ENCODE measurements at places on chromosomes 3 and 15.
A peak's percentile ranks its signal among the peaks of the same experiment; 100 is the strongest.

DNA sequence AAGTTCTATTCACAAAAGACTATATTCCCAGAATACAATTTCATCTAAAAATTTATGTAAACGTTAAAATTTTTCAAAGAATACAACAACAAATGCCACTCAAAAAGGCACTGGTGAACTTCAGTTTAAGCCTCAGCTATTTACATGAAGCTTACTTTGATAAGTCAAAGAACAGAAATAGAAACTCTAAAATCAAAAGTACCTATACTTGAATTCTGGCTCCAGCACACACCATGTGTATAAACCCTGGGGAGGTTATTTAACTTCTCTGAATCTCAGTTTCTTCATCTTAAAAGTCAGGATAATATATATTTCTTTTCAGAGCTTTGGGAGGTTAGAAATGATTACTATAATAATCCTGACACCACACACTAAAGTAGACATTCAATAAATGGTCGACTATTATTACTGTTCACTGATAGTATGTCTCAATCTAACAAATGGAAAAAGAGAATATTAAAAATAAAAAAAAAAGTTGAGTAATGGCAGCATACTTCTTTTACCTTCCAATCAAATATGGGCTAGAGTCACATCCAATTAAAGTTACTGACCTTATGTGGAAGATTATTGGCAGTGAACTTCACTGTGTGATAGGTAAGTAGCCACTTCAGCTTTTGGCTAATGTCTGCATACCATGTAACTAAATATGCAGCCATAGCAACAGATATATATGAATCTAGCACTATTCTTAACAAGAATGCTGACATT is 248.4 kb downstream of the ISL2 start:
- no peak for DNase-seq

GRCh38 chr3:16437640-16438039 is 75.9 kb downstream of the RFTN1 start:
- DNase-seq = no peak

DNA sequence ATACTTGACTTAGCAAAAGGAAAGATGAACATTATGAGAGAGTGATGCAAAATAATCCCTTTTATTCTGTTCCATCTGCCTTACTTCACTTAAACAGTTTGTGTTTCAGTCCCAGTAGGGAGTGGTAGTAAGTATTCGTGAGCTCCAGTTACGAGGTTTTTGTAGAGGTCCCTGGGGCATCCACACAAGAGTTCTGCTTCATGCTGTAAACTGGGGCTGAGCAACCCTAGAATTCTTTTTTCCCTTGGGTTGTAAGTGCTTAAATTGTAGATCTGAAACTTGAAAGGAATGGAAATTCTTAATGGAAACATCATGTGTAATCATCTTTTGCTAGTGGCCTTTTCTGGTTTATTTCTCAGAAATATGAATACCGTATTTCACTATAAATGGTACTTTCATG is 79.5 kb downstream of the SEMA6D start:
- DNase-seq = peak; percentile 16

- no peak for DNase-seq
Measured at GRCh38 chr15:58430224-58430787, 1.5 kb upstream of the LIPC start.

- no peak for DNase-seq
Measured at GRCh38 chr15:85578941-85579701, 198.7 kb downstream of the AKAP13 start.

GRCh38 chr15:98537516-98538060 is 110.8 kb upstream of the IGF1R start:
- DNase-seq = no peak

DNA sequence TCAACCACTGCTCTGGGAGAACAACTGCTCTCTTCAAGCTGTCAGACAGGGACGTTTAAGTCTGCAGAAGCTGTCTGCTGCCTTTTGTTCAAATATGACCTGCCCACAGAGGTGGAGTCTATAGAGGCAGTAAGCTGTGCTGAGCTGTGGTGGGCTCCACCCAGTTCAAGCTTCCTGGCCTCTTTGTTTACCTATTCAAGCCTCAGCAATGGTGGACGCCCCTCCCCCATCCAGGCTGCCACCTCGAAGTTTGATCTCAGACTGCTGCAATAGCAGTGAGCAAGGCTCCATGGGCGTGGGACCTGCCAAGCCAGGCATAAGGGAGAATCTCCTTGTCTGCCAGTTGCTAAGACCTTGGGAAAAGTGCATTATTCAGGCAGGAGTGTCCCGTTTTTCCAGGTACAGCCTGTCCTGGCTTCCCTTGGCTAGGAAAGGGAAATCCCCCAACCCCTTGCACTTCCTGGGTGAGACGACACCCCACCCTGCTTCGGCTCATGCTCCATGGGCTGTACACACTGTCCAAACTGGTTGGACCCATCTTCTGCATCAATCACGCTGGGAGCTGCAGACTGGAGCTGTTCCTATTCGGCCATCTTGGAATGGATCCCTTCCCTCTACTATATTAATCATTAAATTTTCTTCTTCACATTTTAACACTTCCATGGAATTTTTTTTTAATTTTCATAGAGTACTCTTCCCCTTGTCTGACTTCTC is 167.0 kb upstream of the UBE2E2 start:
- no peak for DNase-seq

DNA sequence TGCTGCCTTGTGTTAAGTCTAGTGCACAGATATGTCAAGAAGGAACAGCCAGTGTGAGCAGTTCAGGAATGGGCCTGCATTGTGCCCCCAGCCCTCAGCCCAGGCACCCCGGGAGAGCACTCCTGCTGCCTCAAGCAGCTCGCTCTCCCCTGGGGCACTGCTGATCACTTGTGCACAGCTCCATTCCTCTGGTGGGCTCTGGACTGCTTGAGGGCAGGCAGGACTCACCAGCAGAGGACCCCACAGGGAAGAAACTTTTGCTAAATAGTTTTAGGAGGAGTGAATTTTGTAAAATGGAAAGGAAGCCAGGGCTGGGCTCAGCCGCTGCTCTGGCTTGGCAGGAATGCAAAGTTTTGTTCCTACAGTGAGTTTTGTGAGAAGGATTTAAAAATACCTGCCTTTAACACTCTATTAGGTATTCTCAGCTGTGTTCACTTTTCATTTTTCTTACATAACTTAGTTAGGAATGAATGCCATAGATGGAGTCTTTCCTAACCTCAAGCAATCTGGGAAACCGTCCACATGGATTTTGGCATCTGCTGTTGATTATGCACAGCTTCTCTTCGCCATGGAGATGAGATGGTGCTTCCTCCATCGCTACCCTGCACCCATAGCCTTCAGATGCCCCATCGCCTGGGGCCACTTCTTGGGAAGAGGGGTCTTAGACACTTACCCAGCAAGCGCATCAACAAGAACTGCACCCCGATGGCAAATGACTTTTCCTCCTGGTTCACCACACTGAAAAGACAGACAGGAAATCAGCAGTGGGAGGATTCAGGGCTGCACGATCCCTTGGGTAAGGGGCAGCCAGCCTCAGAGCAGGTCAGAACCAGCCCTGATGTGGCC is 42.3 kb upstream of the RAB6B start:
- peak; percentile 66 for DNase-seq

DNA sequence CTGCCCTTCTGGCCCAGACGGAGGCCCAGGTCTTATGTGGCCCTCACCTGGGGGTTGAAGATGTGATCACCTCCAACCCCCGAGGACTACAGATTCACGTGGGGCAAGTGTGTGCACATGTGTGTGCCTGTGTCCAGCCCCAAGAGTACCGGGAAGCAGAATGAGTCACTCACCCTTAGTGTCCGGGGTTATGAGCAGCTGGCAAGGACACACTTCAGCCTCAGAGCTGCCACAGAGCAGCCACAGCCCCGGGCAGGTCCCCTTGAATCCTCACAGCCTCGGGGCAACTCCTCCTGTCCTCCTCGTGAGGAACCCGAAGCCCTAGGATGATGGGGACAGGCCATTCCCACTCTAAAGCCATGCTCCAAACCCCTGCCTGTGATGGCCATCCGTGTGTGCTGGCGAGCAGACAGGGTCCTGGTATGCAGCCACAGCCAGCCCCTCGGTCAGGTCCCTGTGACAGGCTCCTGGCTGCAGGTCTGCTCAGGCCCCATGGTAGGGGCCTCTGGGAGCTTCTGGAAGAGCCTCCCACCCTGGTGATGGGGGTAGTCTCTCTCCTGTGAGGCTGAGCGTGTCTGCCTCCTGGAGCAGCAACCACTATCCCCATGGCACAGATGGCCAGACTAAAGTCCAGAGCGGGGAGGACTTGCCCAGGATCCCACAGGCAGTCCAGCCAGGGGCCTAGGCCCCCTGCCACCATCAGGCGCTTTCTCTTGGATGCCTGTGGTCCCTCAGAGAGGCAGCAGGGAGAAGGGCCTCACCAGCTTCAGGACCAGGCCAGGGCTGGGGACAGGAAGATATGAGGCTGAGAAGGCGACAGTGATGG is 852 bp downstream of the STAB1 start:
- DNase-seq = no peak

GRCh38 chr3:81154611-81155143 is 606.8 kb downstream of the GBE1 start:
- DNase-seq = no peak

- DNase-seq = no peak
Measured at GRCh38 chr15:59255680-59256336, 49.2 kb downstream of the LDHAL6B start.

DNA sequence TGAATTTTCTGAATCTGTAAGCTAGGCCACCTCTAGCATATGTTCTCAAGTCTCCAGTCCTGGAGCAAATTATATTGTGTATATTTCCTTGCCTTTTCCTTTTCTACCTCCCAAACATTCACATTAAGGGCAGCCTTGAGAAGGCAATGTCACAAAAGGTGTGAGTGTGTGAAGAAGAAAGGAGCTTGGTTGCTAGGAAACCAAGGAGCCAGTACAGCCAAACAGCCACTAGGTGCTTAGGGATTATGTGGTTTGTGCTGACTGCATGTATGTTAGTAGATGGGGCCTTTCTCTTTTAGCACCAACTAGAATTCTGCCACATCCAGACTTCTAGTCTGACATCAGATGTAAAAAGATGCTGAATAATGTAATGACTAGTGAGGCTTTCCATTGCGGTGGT is 118.8 kb upstream of the DAZL start:
- no peak for DNase-seq

DNA sequence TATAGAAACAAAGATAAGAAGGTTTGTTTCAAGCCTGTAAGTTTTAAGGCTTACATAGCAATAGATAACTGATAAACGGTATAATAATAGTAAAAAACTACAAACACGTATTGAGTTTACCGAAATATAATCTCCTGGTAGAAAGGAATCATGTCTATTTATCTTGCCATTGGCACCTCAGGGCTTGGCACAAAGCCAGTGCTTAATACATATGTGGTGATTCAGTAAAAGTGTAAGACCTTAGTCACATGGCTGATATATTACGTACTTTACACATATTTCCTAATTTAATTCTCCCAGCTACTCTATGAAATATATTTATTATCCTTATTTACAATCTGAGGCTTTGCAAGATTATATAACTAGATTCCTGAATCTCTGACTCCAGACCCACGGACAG is 32.0 kb upstream of the SLCO3A1 start:
- no peak for DNase-seq

DNA sequence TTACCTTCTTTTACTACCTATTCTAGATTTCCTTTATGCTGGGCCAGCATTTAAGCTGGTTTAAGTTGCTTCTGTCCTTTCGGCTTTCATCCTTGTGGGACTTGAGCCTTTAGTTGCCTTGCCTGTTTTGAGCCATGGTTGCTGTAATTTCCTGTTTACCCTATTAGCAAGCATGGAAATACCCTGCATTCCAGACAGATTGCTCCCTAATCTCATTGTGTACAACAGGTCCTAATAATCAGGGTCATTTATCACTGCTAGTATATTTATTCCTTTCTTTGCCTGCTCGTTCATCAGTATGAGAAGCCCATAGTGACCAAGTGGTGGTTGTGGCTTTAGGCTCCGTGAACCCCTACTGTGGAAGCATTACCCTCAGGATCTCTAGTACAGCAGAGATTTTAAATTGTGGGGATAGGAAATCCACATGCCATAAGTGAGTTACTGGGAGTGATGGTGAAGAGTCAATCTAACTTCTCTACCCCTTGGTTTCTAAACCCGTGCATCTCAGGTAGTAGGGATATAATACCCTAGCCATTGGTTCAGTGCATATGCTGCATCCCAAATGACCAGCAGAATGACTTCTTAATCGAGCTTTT is 31.9 kb downstream of the NCK1 start:
- no peak for DNase-seq

DNA sequence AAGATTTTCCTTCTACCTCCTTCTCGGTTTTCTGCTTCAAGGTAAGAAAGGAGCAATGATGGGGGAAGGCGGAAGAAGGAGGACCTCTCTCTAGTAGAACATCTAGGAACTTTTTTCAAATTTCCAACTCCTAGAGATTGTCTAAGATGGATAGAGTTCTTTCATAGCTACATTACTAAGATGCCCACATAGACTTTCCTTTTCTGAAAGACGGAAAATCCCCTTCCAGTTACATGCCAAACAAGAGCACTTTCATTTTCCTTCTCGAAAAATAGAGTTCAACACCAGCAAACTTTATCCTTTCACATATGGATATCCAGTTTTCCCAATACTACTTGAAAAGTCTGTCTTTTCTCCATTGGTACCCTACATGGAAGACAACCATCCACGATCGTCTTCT is 692 bp downstream of the HTR3E start:
- no peak for DNase-seq

DNA sequence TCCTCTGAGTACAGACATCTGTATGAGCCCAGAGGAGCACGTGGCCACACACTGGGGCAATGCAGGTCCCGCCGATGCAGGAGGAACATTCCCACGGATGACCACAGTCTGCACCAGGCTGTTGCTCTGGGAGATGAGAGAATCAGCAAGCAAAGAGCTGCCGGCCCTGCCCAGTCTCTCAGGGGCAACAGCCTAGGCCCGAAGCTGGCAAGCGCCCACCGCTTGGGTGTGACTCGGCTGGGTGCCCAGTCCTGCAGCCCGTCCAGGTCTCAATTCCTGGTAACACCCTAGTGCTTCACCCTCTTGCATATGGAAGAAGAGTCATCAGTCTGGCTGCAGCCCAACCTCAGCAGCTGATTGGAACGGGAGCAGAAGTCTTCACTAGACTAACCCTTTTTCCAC is 153.7 kb upstream of the HES1 start:
- peak; percentile 88 for DNase-seq

GRCh38 chr3:146550743-146551510 is 6.5 kb upstream of the PLSCR1 start:
- DNase-seq = no peak

DNA sequence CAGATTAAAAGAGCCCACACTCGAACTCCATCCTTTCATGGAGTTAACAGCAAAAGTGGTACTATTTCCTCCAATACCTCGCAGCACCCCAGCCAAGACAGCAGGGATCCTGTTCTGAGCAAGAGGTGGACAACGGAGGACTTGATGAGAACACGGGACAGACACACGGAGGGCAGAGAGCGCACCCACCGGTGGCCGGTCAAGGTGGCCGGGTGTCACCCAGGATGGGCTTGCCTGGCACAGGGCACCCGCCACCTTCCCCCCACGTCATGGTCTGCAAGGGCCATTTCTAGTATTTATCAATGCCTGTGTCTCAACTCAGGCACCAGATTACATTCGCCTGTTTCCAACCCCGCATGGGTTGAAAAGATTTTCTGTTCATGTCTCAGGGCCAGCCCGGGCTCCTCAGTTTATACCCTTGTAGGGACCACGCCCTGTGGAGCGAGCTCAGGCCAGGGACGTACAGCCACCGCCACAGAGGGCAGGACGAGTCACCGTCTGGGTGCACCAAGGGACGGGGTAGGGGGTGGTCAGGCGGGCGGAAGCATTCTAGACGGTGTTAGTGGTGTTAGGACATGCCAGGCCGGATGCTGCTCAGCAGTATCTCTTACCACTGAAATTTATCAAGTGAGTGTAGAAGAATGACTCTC is 64.2 kb downstream of the CYFIP1 start:
- no peak for DNase-seq

All from hindlimb muscle (tissue), 1 donor.